ENCODE measurements at places on chromosomes 1 and 21.

DNA sequence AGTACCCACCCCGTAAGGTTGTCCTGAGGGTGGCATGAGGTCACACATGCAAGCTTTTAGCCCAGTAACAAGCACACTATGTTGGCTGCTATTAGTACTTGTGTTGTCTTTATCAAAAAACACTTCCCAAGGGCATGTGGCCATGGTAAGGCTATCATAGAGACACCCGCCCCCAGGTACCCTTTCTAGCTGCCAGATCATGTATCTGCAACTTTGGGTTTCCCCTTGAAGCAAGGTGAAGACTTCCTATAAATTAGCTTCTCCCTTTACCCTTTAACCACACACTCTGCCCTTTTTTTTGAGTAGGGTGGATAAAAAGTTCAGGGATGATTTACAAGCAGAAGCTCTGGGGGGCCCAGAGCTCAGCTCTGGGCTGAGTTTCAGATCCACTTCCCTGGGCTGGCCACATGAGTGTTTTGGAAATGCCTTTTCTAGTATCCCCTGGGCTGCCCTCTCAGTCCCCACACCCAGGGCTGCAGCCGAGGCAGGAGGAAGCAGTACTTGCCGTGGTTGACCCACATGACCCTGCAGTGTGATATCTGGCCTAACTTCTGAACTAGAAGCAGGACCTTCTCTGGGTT lies 2.0 kb downstream of the ZDHHC18 start:
- DNase-seq = peak; percentile 28

- DNase-seq = peak; percentile 87
Measured at GRCh38 chr1:155938220-155938627, 3.2 kb upstream of the RXFP4 start.

DNA sequence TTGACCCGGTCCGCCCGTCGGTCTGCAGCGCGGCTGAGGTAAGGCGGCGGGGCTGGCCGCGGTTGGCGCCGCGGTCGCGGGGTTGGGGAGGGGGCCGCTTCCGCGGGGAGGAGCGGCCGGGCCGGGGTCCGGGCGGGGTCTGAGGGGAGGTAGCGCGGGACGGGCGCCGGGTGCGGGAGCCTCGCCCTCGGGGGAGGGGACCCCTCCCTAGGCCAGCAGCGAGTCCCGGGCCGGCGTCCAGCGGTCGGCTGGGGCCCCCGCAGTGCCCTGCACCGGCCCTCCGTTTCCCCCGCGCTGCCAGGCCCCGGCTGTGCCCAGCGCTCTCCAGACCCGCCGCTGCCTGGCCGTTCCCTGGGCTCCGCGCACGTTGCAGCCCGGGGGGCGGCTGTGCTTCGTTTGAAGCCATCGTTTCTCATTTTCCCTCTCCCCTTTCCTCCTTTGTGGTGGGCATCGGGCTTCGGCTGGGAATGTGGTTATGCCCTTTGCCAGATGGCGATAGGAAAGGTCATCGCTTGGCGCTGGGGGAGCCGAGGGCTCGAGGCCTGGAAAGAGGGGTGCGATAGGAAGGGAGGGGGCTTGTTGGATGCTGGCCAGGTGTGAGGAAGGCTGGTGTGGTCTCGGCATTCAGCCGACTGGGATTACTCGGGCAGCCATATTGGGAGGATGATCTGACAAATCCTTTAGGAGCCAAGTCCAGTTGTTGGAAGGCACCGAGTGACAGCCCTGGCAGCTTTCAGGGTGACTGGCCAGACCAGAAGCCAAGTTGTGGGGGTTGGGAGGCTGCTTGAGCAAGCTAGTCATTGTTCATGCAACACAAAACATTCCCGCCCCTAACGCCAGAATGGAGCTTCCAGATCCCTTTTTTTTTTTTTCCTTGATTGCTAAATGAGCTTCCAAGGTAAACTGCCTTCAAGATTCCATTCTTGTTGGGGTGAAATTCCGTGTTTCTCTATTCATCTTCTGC lies 753 bp downstream of the KIF1B start:
- DNase-seq = peak; percentile 53

GRCh38 chr1:3886106-3886670 lies 13.9 kb downstream of the C1orf174 start:
- DNase-seq = no peak

DNA sequence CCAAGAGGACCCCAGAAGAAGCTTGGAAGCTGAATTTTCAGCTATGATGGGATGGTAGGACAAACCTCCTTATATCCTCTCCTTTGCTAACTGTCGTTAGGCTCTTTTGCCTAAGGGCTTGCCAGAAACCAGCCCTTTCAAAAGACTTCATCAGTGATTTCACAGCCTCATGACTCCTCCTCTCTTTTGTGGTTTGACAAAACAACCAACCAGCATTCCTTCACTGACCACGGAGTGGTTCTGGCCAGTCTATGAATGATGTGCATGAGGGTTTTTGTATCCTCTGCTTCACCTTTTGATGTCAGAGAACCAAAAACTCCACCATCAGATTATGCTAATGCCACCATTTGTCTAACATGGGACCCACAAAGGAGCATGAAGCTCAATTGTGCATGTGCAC lies 116.9 kb upstream of the COA6 start:
- no peak for DNase-seq

DNA sequence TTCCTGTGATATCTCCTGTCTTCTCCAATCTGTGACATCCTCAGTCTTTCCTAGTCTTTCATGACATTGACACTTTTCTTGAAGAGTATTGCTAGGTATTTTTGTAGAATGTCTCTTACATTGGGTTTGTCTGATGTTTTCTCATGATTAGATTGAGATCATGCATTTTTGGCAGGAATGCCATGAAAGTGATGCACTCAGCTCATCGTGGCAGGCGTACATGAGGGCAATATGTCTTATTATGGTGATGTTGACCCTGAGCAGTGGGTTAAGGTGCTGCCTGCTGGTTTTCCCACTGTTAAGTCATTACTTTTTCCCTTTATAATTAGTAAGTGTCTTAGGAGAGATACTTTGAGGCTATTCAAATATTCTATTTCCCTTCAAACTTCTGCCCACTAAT lies 80.2 kb upstream of the SSX2IP start:
- DNase-seq = no peak

- DNase-seq = peak; percentile 58
Measured at GRCh38 chr1:226457307-226457712, 49.4 kb upstream of the PARP1 start.

- peak; percentile 74 for DNase-seq
Measured at GRCh38 chr1:155219592-155220031, 11.1 kb downstream of the MTX1 start.

GRCh38 chr1:63866084-63866483 lies 92.3 kb downstream of the ROR1 start:
- no peak for DNase-seq

DNA sequence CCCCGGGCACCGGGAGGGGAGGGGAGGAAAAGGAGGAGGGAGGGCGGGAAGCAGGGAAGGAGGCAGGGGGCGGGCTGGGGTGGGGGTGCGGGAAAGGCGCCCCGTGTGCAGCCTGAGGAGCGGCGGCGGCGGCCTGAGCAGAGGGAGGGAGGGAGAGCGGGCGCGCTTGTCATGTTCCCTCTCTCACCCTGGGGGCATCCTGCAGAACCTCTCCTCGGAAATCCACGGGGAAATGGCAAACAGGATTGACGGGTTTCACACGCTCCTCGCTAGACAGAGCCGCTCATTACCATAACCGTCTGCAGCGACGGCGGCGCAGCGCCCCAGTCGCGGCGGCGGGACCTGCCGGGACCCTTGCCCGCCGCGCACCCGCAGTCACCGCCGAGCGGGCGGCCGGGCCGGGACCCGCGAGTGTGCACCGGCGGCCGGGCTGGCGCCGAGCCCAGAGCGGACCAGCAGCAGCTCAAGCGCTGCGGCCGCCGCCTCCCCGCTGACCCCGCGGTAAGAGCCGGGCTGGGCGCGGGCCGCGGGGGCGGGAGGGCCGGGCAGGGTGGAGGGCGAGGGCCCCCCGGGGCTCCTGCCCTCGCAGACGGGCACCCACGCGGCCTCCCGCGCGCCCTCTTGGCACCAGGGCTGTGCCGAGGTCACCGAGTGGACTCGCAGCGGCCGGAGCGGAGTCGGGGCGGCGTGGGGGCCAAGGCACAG lies at the start of gene SERTAD4:
TSS of gene SERTAD4 (plus strand) at position 286 of the 705 bp plus-strand sequence. CDS start 5,165 bp downstream, outside the sequence.
- no peak for DNase-seq

DNA sequence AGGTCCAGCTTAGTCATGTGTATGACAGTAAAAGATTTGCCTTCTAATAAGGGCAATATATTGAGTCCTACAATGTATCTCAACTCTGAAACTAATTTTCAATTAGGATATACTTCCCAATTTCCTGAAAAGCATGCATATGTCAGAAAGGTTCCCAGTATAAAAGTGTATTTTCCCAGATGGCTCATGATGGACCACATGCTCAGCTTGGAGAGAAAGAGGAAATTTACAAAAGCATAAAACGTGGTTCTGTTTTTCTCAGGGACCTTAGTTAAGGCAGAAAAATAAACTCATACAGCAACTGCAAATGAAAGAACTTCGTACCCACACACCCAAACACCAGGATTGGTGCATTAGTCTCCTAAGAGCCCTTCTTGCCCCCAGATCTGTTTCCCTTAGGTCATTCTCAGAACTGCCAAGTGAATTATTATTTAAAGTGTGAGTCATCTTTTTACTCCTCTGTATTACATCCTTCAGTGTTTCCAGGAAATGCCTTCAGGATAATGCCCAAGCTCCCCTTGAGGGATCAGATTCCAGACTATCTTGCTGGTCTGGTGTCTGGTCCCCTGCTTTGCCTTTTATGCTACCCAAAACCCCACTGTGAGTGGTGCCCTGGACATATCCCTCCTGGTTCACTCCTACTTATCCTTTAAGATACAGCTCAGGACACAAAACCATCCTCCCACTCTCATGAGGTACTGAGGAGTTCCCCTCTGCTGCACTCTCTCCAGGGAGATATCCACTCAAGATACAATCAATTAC lies 57.4 kb downstream of the SSX2IP start:
- no peak for DNase-seq

GRCh38 chr1:80056179-80056578 lies 1049.6 kb upstream of the ADGRL4 start:
- no peak for DNase-seq

- no peak for DNase-seq
Measured at GRCh38 chr21:26925636-26926035, 41.3 kb downstream of the ADAMTS5 start.

- no peak for DNase-seq
Measured at GRCh38 chr1:183699616-183700160, 46.6 kb upstream of the APOBEC4 start.

DNA sequence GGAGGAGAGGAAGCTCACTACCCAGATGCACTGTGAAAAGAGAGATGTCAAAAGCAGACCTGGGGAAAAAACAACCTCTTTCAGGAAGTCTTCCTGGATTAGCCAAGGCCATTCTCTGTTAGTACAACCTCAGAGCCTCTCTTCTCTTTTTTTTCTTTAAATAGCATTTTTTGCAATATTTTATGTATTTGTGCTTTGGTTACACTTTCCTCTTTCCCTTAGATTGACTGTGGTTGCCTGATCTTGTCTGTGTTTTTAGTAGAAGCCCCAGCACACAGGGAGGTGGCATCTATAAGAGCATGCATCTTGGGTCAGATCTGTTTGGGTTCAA lies 18.8 kb downstream of the SLC26A9 start:
- DNase-seq = no peak

DNA sequence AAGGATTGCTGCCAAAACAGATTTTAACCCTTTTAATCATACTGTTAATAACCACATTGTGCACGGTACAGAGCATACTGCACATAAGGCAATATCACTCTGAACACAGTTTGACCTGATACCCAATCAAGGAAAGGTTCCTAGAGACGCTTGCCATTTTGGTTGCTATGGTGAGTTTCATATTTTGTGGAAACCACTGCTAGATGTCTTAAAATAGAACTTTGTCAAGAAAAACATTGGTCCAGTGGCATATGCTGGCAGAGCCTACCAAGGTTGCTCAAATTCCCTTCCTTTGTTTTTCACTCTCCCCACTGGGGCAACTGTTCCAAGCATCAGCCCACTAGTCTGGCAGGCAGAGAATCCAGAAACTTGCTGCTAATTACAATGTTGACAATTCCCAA lies 114.8 kb upstream of the DPYD start:
- DNase-seq = no peak

GRCh38 chr1:76115171-76115570 lies 40.6 kb downstream of the ST6GALNAC3 start:
- DNase-seq = no peak

- no peak for DNase-seq
Measured at GRCh38 chr1:1987142-1987510, 16.5 kb downstream of the CFAP74 start.

DNA sequence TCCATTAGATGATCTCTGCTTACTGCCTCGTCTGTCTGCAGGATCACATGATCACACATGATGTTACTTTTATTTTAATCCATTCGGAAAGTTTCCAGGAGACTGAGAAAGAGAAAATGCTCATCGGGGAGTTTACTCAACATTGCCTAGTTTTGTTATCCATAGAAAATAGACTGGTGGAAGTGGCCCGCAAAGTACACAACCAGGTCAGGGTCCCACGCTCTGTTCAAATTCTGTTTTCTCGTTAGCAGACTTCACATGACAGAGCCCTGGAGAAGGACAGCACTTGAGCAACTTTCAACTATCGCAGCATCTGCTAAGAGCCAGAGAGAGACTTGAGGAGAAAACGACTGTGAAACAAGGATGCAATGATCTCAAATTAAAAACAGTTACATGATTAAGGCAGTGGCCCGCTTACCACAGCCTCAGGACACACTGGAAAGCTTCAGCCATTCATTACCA lies 44.2 kb downstream of the ADAMTS1 start:
- DNase-seq = no peak

- DNase-seq = peak; percentile 24
Measured at GRCh38 chr1:179883745-179884138, 1.7 kb downstream of the TOR1AIP1 start.

DNA sequence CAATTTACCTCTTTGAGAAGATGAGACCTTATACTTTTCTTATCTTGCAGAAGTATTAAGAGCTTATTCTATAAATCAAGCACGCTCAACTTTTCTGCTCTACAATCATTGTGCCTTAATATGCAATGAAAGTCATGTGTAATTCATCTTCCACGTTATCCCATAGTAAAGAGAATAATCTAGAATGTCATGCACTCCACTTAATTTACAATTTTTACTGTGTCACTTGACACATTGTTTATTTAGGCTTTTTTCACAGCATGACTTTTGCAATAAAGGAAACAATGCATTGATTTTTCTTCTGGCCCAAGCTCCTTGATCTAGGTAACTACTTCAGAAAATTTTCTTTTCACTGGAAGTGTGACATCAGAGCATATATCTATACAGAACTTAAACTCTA lies 290.9 kb downstream of the HHIPL2 start:
- DNase-seq = no peak

DNA sequence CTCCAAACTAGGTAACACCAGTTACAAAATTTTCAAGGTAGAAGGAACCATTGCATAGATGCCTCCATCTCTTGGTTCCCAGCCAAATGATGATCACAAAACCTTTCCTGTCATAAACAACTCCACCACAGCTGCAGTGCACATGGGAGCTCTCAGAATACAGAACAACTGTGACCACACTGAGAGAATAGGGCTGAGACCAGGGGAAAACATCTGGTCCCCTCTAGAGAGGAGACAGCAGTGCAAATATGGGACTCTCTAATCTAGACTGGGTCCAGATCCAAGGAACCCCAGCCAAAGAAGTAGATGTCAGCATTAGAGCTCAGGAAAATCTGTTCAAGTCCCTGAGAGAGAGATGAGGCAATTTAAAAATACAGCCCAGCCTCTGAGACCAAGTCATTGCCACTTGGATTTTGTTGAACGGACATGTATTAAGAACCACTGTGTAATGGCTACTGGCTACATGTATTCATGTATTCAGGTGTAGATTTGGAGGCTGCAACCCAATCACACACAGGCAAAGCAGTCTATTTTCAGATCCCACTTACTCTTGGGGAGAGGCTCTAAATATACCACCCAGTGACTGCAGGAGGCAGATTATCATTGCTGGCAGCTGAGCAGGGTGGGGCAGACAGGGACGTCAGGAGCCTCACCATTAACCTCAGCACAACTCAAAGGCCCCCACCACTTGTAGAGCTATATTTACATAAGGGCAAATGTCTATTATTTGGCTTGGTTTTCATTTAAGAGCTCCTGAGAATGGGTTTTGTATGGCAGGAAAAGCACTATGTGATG lies 7.6 kb upstream of the RXRG start:
- DNase-seq = peak; percentile 3

All from hematopoietic multipotent progenitor cell treated with erythropoietin and hydrocortisone succinate and interleukin-3 and kit ligand, for 6 days (in vitro differentiated cells).